Bronchial epithelial cell (primary cell): ENCODE measurements at places on chromosomes 5 and 9.

DNA sequence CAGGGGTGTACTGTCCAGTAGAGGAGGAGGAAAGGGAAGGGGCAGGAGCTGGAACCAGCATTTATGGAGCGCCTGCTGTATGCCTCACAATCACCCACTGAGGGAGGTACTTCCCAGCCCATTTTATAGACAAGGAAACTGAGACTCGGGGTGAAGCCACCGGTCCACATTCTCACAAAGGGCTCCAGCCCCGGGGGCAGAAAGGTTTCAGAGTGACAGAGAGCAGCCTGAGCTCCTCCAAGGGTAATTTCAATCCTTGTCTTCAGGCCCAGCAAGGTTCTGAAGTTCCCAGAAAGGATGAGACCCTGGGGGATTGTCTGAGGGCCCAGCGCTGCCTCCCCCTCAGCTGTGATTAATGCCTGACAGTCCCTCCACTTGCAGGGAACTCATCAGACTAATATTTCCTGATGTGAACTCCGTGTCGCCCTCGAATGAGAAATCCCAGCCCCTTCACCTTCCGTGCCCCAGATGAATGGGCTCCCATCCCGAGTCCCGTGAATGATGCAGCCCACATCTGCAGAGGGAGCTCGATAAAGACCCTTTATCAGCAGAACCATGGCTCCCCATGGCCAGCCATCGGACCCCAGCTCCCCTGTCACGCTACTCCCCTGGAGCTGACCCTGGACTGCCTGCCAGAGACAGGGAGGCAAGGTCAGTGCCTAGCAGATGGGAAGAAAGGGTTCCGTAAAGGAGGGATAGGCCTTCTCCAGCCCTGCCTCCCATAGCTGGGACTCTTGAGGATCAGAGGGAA is 32.1 kb upstream of the MVB12B start:
- no peak for DNase-seq

DNA sequence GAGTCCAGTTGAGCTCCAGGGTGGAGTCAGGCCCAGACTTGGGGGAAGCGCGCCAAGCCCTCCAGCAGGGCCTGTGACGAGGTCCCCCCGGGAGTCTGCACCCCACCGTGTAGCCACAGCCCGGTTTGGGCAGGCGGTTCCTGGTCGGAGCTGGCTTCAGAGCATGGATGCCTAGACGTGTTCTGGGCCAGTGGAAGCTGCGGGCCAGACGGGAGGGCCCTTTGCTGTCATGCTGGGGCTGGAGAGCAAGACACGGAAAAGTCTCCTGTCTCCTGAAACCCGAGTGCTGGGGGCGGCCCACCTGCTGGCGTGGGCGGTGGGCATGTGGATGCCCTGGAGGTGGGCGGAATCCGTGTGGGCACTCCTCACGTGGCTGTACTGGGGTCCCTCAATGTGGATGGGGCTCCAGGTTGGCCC is 1.9 kb downstream of the GPSM1 start:
- no peak for DNase-seq

DNA sequence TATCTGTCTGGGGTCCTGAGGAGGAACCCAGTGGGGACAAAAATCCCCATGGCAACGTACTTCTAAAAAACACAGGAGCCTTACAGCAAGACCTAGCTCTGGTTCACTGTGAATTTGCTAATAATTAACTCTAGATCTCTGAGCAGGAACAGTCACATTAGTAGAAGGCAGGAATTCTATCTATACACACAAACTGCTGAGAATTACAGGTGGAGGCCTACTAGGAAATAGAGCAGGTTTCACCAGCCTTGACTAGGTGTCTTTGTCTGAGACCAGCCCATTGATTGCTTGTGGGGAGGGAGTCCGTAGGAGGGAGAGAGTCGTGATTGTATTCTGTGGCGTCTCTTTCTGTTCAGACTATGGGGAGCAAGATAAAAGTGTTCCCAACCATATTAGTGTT is 44.8 kb downstream of the PRLR start:
- DNase-seq, result no peak

- DNase-seq, result no peak
Observed at GRCh38 chr9:130181678-130182380, 9.6 kb downstream of the NCS1 start.

GRCh38 chr5:89123581-89123980 is 240.6 kb upstream of the MEF2C start:
- DNase-seq, result no peak

DNA sequence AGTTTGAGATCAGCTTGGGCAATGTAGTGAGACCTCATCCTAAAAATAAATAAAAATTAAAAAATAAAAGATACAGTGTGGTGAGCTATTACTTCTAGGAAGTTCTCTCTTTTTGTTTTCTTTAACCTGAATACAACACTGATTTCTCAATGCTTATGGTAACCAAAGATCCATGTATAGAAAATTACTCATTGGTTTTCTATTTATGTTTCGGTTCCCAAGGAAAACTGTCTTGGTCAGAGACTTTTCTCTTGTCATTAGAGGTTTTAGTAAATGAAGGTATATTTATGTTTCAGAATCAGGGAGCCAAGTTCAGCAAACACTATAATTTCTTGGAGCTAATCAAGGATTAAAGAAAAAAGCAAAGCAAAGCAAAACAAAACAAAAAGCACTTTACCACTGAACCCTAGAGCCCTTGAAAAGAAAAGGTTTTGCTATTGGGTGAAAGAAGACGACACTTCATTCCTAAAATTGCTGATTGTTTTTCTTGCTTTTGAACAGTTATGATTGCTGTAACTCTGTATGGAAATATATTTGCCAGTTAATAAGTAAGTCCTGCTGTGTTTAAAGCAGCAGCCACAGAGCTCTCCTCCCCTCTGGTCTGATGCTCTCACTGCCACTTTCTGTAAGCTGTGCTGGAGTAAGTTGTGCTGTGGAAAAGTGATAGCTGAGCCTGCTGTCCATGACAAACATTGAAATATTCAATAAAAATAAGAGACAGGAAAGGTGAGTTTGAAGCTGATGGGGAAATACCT is 298.2 kb downstream of the CD180 start:
- peak; percentile 59 for DNase-seq

DNA sequence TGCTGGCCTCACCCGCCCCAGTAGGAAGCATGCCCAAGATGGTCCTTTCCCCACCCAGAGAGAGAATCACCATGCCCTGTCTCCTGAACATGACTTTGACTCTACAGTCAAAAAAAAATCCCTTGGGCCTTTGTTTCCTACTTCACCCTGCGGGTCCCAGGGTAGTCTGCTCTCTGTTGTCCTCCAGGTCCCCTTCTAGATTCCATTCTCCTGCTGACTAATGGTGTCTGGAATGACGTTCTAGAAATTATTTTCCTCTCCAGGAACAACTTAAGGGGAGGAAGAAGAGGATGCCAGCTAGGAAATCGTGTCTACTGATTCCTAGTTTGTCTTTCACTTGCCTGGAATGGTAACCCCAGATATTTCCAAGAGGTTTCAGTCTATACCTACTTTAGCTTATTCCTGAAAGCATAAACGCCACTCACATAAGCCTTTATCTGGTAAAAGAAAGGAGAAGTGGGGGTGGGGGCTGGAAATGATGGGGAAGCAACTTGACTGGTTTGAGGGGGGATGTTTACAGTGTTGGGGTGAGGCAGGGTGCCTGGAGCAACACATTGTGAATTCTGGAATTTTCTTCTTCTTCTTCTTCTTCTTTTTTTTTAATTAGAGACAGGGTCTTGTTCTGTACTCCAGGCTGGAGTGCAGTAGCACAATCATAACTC is 93.9 kb downstream of the SNX18 start:
- DNase-seq, result no peak

DNA sequence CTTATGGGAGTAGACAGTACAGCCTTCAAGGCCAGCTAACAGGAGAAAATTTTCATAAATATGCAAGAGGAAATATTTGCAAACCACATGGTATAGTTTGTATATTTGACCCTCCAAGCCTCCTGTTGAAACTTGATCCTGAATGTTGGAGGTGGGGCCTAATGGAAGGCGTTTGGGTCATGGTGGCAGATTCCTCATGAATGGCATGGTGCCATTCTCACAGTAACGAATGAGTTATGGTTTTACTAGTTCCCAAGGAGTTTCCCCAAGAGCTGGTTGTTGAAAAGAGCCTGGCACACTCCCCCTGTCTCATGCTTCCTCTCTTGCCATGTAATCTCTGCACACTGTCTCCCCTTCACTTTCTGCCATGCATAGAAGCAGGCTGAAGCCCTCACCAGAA is 3.3 kb upstream of the PAIP1 start:
- DNase-seq, result peak; percentile 69

DNA sequence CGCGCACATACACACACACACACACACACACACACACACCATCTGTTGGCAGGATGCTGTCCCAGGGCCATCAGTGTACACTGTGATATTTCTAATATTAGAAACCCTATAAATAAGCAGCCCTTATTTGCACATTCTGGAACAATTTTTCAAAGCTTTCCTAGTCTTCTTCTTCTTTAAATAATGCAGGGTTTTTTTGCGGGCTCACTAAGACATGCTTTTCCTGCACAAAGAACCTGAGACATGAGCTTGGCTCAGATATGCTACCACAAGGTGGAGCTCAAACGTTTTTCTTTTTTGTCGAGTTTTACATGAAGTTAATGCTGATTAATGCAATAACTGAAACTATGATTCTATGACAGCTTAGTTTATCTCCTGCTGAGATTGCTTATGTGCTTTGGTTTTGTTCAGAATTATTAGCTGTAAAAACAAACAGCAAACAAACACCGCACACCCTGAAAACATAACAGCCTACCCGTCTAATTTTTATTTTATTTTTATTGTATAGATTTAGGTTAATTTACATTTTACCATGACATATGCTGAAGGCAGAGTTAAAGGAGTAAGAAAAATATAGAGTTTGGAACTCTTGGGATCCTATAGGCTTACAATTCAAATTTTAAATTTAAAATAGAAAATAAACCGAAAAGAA is 95.8 kb downstream of the ALDH1A1 start:
- DNase-seq, result peak; percentile 63

DNA sequence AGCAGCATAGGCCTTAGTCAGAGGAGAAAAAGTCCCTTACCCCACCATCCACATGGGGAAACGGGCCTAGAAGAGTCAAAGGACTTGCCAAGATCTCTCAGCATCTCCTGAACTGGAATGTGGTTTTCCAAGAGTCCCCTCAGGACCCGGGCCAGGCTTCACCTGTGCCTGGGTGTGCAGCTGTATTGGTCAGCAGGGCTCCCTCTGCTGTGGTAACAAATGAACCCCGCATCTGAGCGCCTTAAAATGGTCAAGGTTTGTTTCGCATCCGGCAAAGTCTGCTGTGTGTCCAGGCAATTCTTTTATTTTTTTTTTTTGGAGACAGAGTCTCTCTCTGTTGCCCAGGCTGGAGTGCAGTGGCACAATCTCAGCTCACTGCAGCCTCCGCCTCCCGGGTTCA is 168.0 kb upstream of the IER5L start:
- DNase-seq, result no peak
